ENCODE measurements at places on chromosomes 6 and 20.

GRCh38 chr6:15841937-15842726 is 179.3 kb upstream of the DTNBP1 start:
- no peak for DNase-seq

DNA sequence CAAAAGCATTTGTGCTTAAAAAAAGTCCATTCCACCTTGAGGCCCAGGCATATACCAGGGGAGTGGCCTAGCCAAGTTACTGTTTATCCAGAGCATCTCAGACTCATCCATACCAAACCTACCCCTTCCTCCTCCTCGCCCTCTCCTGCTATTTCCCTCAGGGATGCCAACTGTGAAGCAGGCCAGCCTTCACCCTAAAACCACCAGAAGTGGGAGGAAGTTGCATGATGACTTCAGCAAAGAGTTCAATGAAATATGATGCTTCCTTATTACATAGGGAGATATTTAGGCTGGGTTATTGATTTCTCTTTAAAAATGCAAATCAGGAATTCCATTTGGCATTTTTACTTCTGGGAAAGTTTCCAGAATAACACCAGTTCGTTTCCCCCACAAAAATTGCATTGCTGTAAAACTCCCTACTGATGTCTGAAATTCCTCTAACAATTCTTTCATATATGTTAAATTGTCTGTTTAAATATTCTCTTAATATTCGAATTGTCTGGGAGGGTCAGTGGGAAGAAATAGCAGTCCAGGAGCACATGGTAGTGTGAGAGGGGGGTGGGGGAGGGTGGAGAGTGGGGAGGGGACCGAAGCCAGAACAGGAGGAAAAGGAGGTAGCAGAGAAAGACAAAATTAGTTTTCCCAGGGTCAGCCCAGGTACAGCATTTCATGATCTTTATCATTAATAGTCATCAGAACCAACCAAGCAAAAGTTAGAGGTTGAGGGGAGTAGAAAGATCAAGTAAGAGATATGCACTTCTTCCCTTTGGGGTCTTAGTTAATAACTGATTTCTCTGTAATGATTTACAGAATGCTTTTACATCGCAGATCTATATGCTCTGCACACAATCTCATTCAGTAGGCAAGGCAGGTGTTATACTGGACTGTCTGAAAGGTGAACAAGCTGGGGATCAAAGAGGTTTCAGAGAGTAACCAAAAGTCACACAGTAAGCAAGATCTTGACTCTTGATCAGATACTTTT is 1.7 kb upstream of the TCP11 start:
- no peak for DNase-seq

DNA sequence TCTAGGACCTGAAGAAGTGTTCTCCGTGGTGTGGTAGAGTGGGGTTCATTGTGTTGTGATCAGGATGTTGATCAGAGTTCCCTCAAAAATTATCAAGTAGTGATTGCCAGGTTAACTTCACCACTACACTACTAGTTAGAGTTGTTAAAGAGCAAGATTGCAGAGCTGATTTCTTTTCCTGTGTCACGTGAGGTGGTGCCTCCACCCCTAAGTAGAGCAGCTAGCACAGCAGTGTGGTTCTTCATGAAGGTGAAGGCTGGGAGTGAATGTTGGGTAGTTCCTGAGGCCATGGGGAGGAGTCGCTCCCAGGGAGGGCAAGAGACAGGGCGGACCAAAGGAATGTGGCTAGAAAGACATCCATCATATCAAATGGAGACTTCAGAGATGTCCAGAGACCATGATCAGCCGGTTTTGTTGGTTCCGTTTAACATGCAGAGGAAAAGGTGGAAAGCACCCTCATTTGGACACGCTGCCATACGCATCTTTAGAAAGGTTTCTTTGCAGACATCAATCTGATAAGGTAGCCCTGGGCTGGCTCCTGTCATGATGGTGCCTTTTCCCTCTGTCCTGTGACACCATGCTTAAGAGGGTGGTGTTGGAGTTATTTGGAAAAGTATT is 79.2 kb upstream of the IYD start:
- DNase-seq = no peak

- no peak for DNase-seq
These were observed 324.7 kb downstream of the CD83 start for GRCh38 chr6:14442242-14442641.

DNA sequence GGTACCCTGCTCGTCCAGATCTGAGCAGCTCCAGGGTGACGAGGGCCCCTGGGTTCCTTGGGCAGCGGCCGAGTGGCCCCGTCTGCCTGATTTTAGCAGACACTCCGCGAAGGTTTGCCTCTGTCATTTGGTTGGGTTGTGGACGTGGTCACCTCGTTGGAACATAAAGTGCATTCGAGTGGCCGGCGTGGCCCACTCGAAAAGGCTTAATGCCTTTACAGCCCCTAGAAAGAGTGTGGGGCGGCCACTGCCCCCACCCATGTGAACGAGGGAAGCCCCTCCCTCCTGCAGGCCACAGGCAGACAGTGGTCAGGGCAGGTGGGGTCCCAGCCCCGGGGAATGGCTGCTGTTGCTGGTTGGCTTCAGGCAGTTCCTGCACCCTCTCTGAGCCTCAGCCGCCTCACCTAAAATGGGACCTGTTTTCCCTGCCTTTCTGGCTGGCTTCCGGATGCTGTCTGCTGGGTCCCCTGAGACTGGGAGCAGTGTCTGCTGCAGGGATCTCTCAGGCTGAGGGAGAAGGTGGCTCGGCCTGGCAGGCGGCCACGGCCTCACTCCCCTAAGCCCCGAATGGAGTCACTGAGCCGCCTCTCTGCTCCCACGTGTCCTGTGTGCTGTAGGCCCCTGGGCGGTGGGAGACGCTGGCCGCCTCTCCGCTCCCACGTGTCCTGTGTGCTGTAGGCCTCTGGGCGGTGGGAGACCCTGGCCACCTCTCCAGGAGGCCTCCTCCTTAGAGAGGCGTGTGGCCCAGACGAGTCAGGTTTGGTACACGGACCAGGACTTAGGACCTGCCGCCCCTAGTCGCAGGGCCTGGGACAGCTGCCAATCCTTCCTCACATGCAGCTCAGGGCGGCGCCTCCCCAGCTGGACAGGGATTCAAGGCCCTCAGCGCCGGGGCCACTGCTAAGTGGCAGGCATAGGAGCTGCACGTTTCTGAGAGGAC is 233.0 kb downstream of the ERMARD start:
- DNase-seq = no peak

GRCh38 chr6:163828038-163828795 is 413.7 kb downstream of the QKI start:
- DNase-seq = no peak

GRCh38 chr20:58869662-58870227 is 17.2 kb downstream of the GNAS start:
- DNase-seq = no peak

- DNase-seq = no peak
These were observed 9.2 kb downstream of the SYNDIG1 start for GRCh38 chr20:24478584-24478983.

- no peak for DNase-seq
These were observed 52.8 kb downstream of the MYLIP start for GRCh38 chr6:16181439-16182297.

DNA sequence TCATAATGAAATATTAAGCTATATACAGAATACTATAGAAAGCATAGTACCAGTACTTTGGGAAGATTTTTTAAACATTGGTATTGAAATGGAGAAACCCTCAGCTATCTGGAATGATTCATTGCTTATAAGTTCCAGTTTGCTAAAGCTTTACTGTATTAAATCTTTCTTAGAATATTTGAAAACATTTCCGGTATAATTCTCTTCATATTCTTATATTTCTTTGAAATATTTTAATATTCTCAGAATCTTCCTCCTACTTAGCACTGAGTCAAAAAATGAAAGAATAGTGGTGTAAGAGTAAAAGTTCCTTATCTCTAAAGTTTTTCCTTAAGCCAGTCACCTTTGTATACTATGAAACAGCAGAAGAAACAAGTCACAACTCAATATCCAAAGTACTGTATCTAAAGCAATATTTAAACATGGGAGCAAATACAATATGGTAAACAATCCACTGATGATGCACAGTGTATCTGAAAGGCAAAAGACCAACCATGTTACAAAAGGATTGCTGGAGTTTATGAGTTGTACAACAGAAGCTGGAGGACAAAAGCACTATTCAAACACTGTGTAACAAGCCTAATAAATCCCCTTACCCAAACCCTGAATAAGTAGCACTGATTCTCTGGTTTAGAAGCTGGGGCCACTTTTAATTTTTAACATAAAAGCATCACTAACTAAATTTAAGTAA is 102.1 kb downstream of the PRDM1 start:
- no peak for DNase-seq

DNA sequence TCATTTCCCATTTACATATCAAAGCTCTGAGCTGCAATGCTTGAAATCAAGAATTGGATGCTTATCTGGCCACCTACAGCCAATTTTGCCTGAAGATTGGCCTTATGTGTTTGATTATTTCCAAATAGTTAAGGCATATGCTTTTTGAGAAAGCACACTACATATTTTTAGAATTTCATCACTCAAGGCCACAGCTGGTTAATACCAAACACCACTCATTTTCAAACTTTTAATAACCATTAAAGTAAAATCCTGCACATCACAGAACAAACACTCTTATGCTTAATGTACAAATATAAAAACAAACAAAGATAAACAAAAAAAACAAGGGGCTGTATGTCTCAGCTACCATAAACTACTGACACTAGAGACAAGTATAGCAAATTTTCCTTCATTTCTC is 96.9 kb upstream of the HMGCLL1 start:
- DNase-seq = no peak

- DNase-seq = no peak
These were observed 59.6 kb upstream of the HFE start for GRCh38 chr6:26027491-26028211.

GRCh38 chr20:46323557-46323956 is 15.3 kb upstream of the CDH22 start:
- DNase-seq = no peak

DNA sequence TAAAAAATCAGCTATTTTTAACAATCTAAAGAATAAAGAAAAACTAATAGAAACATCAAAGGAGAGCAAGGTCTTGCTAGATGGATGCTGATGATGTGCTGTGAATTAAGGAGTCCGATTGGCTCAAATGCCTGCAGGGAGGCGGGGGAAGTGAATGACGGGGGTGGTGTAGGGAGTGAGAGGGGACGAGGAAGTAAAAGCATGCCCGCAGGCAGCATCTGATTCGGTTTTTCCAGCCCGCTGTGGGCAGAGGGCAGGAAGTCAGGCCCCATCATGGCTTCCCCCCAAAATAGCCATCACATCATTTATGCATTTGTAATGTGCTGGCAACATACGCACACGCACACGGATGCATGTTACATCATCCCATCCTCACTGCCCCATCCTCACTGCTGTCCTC is 10.3 kb downstream of the RSPO4 start:
- DNase-seq = no peak

- no peak for DNase-seq
These were observed 21.3 kb downstream of the SNAP25 start for GRCh38 chr20:10239954-10240353.

GRCh38 chr6:66328200-66328599 is 621.2 kb upstream of the EYS start:
- no peak for DNase-seq

DNA sequence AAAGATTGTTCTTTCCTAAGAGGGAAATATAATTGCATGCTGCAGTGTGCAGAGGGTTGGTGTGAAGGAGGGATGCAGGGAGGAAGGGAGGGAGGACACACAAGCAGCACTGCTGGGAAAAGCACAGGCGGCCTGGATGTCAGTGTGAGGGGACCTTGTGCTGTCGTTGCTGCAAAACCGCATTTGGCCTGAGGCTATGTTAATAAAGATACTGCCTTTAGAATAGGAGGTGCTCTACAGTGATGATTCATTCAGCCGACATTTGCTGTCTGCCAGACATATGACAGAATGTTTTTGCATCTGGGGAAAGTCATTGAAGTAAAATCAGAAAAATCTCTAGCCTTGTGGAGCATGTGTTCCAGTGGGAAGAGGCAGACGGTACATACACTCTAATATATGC is 50.5 kb upstream of the TRIM26 start:
- DNase-seq = no peak

DNA sequence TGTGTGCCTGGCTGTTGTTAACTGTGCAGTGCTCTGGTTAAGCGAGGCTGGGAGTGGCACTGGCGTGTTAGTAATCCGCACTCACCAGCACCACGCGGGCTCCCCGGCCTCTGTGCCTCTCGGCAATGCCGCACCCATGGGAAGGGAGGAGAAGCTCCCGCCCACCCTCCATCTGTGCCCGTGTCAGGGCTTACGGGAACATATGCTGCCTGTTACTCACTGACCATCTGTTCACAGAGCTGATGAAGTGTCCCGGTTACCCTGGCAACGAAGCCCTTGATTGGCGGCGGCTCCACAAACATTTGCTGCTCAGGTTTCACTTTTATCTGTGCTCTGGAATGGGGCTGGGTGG is 114.7 kb downstream of the PSMB1 start:
- peak; percentile 33 for DNase-seq

GRCh38 chr20:10631126-10631525 is 42.7 kb downstream of the JAG1 start:
- DNase-seq = no peak

DNA sequence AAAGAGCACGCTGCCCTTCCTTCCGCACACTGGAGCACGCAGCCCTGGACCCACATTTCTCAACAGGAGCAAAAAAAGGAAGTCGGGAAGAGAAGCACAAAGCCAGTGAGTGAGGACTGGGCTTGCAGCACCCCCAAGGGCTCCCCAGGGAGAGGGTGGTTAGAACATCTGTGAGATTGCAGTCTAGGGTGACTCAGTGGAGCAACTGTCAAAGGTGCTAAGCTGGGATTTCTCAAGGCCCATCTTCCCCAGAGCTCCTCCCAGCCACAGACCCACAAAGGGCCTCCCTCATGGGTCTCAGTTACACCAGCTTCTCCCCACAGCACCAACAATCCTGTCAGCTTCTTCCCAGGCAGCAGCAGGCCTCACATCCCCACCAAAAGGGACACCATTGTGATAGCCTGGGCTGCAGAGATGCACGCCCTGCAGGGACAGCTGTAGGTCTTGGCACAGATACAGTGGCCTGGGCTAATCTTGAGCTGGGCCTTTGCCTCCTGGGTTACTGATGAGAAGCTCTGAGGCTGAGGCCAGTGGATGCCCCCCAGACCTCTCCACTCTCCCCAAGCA is 39.6 kb upstream of the CD93 start:
- DNase-seq = no peak

DNA sequence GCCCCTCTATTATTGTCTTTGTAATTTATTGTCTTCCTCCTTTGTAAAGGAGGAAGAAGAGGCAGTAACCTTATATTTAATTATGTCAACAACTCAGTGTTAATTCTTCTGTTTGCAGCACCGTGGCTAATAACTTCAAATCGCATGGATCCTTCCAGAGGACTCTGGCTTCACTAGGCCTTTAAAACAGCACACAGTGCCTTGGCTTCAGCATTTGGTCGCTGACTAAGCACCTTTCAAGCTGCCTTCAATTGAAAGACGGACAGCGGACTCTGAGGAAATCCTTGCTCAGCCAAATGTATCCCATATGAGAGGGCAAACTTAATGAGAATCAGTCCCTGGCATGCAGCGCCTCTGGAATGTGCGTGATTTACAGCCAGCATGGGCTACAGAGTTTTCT is 64.2 kb downstream of the SGK1 start:
- DNase-seq = no peak

DNA sequence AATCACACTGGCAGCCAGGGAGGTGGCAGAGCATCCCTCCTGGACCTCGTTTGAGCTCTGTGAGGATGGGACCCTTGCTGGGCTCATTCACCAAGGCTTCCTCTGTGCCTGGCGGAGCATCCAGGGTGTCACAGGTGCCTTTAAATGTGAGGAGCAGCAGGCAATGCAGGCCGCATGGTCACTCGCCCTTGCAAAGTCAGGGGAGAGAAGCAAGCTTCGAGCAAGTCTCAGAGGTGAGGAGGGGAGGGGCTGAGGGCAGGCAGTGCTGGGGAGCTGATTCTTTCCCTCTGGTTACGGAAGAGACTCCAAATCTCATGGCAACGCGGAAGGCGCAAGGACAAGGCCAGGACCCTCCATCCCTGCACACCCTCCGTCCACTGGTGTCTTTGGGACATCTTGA is 182.7 kb upstream of the PMEPA1 start:
- DNase-seq = no peak
